Stimulated activated CD4-positive, alpha-beta T cell treated with anti-CD3 and anti-CD28 coated beads, Interleukin-12 subunit alpha, Interleukin-12 subunit beta, amount 100 ng/mL, for 4 hours (primary cell): ENCODE measurements at places on chromosomes 13 and 19.

GRCh38 chr19:14406645-14407401 lies 12.3 kb downstream of the DDX39A start:
- DNase-seq: no peak

DNA sequence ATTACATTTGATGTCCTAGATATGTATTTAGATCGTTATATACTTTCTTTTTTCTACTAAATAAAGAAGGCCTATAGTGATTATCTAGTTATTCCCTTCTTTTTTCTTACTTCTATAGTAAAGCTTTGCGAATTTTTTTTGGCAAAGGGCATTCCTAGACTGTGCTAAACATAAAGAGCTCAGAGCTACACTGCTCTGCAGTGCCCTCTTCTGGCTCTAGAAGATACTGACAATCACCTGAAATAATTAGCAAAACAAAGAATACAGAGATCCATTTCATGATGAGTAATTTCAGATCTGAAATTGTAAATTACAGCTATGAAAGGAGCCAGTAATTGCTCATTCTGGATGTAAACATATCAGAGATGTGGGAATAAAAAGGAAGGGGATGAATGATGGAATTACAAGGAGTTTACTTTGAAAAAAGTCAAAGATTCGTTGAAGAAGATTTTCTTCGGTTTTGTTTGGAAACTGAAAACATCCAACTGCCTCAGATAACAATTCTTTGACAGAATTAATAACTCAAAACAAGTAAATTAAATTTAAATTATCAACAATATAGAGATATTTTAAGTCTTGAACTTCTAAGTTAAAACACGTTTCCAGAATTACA lies 288.5 kb downstream of the NALCN start:
- DNase-seq: no peak

- no peak for DNase-seq
Measured at GRCh38 chr13:42413484-42413815, 141.5 kb downstream of the AKAP11 start.

- DNase-seq: no peak
Measured at GRCh38 chr13:53447863-53448262, 419.2 kb downstream of the OLFM4 start.

DNA sequence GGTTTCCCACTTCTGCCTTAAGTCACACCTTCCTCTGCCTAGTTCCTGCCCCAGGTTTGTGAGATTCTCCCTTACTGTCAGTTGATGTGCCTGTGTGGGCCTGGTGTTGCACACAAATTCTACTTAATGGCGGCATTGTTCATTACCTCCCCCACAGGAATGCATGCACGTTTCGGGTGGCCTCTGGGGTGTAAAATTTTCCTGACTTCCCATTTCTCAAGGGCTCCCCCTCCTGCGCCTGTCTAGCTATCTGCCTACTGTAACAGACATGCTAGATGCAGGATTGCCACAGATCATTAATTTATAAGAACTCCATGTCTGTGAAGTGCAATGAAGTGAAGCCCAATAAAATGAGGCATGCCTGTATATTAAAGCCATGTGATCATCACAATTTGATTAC lies 1466.3 kb downstream of the PCDH9 start:
- no peak for DNase-seq

DNA sequence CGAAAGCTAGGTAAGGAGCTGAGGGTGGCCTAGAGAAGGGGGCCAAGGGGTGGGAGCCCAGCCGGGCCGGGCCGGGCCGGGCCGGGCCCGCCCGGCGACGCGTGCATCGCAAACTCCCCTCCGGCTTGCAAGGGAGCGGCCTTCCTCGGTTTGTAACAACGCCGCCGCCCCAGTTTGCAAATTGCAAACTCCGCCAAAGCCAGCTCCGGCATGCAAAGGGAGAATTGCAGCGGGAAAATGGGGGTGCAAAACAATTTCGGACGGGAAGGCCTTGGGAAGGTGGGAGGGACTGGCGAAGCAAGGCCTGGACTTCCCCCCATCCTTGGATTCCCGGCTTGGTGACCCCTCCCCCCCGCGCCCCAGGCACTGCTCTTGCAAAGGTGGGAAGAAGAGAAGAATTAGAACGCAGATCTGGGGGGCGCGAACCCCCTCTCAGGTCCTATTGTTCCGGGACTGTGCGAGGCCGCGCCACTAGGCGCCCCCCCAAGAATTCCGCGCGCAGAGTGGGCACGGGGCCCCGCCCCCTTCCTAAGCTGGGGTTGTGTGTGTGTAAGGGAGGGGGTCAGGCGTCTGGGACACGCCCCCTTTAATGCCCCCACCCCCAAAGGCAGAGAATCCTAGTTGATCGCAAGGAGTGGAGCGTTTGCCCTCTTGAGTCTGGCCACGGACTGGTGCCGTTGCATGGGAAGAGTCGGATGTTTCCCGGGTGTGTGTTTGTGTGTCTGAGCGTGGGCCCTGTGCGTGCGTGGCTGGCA lies 926 bp downstream of the PRR12 start:
- DNase-seq: peak; percentile 38

- no peak for DNase-seq
Measured at GRCh38 chr19:35310331-35310730, 18.4 kb downstream of the MAG start.

DNA sequence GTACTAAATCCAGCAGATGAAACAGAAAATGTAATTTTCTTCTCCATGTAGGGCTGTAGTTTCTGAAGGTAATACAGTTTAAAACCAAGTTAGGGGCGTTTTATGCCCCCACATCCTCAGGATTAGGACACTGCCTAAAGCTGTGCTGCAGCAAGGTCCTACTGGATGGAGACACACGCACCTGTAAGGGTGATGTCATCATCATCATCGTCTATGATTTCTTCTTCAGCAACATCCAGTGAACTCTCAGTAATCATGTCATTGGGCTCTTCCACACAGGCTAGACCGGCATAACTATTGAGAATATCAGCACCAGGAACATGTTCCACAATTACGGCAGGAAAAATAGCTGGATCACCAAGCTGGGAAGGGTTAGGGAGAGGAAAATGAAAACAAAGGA lies 60.5 kb downstream of the ELF1 start:
- DNase-seq: no peak

DNA sequence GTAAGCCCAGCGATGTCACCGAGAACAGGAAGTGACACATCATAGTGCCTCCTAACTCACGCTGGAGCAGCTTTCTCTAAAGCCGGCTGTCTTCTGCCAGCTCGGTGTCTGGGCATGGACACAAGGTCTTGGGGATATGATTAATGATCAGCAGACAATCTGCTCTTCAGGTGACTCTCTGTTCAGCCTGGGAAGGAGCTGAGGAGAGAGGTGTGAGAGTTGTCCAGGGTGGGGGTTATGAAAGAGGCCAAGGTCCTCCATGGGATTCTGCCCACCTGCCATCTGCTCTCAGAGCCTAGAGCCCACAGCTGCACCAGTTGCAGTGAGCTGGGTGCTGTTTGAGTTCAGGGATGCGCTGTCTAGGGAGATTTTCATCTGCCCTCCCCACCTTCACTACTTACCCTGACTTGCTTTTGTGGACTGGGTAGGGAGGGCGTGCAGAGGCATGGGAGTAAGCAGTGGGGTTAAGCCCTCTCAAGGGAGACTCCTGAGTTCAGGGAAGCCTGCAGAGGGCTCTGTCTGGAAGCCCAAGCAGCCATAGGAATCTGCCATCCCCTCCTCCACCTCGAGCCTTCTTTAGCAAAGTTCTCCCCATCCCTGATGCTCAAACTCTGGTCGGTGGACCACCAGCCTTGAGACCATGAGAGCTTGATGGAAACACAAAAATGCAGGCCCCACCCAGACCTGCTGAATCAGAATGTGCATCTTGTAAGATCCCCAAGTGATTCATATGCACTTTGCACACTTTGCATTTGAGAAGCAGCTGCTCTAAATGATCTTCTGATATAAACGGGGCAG lies 539.7 kb downstream of the RFC3 start:
- no peak for DNase-seq

DNA sequence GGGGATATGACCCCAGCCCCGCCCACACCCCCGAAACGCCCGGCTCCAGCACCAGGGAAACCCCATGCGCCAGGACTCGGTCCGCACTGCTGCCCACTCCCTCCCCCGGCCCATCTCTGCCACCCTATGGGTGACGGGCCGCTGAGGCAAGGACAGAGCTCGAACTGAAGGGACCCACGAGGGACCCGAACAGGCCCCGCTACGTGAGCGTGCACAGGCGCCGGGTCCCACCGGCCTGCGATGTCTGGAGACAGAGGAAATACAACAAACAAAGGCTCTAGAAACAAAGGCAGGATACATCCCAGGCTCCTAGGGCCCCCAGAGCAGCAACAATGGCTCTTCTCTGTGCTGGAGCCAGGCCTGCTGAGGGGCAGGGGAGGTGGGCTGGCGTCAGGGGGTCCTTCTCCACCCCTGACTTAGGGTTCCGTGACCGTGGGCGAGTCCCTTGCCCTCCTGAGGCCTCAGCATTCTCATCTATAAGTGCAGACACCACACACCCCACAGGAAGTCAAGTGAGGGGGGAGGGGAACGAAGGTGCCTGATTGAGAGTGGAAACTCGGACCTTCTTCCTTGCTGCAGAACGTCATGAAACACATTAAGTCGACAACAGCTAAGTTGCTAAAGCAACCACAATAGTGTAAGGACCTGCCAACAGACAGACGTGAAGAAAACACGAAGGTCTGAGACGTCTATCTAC lies 3.1 kb downstream of the ABHD17A start:
- peak; percentile 48 for DNase-seq

GRCh38 chr13:101916108-101916774 lies 463.8 kb downstream of the ITGBL1 start:
- DNase-seq: no peak

GRCh38 chr13:31923134-31923763 lies 108.3 kb upstream of the FRY start:
- DNase-seq: no peak

- no peak for DNase-seq
Measured at GRCh38 chr19:28862238-28862637, 350.7 kb downstream of the UQCRFS1 start.

DNA sequence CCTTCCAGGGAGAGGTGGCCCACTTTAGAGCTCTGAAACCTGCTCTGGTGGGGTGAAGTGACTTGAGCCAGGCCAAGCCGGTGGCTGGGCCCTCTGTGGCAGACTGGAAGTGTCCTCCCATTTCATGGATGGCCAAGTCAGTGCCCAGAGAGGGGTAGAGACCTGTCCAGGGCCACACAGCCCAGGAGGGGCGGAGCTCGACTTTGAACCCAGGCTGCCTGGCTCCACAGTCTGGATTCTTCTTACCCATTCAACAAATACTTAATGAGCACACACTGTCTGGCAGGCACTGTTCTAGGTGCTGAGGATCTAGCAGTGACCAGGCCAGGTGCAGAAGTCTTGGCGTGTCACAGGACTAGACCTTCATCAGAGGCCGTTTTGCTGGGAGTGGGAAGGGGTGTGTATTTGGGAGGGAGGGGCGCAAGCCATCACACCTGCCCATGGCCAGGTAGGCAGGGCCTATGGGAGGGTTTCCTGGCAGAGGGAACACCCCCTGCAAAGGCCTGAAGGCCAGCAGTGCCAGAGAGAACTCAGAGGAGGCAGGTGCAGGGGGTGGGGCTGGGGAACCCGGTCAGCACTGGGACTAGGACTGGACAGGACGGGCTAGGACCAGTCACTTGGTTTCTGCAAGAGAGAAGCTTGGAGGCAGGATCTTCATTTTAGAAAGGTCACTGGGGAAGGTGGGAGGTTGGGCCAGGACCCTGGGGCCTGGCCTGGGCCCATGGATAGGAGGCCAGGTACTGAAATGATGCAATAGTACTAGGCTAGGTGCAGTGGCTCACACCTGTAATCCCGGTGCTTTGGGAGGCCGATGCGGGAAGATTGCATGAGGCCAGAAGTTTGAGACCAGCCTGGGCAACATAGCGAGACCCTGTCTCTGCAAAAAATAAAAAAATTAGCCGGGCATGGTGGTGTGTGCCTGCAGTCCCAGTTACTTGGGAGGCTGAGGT lies 31.8 kb downstream of the DNM2 start:
- no peak for DNase-seq

DNA sequence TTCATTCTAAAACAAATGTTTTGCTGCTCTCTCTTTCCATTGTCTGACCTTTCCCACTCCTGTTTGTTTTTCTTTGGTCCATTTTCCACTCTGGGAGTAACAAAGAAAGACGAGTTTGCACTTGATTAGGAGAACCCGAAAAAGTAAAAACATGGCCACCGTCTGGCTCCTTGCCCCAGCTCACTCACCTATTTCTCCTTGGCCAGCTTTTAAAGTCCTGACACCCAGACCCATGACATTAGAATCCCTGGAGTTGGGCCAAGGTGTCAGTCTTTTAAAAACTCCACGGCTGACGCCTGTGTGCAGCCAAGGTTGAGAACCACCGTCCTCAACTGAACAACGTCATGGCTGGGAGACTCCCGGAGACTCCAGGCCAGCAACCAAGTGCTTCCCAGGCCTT lies 63.6 kb upstream of the FLT1 start:
- DNase-seq: no peak

DNA sequence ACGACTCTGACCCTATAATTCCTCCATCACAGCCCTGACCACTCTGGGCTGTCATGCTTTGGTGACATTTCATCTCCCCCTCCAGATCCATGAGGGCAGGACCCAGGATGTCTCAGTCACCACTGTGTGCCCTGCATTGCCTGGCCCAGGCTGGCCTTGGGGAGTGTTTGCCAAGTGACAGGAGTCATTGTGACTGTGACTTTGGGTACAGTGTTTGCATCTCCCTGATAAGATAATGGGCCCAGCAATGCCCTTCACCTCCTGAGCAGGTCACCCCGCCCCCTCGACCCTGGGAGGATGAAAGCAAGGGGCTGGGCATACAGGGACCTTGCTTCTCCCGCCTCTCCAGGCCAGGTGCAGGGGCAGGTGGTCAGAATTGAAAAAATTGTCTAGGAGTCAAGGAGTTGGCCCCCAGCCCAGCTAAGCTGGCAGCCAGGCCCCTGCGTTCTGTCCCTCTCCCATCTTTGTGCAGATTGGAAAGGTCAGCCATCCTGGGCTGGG lies 5.9 kb upstream of the ATP4A start:
- no peak for DNase-seq

- DNase-seq: no peak
Measured at GRCh38 chr19:58038688-58039204, 4.9 kb downstream of the ZSCAN1 start.

DNA sequence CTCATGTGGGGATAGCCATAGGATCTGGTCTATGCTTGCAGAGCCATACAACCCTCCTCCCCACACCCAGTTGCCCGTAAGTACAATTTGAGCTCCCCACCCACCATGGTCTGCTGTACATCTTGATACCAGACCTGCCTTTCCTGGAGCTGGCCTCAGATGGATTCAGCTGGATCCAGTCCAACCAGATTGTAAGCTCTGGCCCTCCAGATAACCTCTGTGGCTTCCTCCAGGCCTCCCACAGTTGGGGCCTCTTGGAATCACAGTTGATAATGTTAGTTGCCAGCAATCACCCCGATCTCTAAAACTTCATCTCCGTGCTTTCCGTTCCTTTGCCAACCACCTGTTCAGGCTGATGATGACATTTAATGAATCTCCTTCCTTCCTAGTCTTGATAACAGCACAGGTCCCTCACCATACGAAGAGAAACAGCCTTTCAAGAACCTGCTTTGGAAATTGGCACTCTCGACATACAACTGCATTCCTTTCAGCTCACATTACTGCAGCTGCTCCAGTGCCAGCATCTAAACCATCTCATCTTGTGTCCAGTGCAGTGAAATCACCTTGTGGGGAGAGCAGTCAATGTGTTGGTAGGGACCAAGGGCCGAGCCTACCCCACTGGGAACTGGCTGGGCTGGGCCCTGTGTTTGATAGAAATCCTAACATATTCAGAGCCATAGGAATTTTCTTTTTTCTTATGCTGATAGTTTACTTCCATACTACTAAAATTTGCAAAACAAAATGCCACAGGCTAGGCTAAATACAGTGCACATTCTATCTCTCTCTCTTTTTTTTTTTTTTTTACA lies 15.1 kb upstream of the FOXO1 start:
- DNase-seq: no peak

GRCh38 chr19:47691090-47691489 lies 22.1 kb upstream of the EHD2 start:
- DNase-seq: no peak

GRCh38 chr13:113731192-113732175 lies 27.5 kb upstream of the TMEM255B start:
- no peak for DNase-seq
